ENCODE measurements at places on chromosomes 13 and 19.

GRCh38 chr13:79802389-79803085 is 321.6 kb downstream of the NDFIP2 start:
- no peak for DNase-seq

- DNase-seq = no peak
These were observed 150.7 kb downstream of the FOXO1 start for GRCh38 chr13:40515702-40516101.

DNA sequence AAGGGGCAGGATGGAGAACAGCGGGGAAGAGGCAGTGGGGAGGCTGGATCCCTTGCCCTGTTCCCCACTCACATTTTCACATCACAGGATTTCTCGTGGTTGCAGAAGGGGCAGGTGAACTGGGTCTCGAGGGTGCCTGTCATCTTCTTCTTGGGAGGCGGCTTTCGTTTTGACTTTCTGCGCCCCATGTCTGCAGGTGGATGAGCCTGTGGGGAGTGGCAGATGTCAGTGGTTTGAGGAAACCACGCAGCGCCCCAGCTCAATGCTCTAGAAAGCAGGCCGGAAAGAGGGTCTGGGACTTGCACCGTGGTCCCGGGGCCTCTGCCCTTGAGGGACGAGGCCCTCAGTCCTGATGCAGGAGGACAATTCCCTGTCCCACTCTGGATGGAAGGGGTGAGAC is 4.9 kb downstream of the ELOF1 start:
- no peak for DNase-seq

DNA sequence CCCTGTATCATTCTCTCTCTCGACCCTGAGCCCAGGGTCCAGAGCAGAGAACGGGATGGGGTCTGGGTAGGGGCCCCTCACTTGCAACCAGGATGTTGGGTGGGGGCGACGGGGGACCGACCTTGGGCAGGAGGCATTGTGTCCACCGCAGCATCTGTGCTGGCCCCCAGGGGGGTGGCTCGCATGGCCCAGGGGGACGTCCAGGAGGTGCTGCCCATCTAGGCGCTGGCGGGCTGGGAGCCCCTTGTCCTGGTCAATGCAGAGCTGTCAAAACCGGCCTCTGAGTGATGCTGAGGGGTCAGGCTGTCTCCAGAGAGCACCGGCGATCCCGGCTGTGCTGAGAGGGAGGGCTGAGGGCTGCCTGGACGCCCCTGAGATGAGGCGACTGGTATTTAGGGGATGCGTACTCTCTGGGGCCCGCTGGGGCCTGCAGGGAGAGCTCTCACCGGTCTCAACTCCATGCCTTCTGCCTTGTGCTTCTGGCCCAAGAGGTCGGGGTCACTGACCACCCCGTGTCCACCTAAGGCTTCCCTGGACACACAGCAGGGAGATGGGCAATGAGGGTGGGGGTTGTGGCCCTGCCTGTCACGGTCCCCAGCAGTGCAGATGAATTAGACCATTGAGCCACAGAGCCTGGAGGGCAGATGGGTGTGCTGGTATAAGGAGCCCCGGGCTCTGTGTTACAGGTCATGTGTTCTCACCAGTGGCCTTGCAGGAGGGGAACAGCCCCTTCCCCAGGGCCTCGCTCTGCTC is 8.6 kb downstream of the RPS9 start:
- no peak for DNase-seq

GRCh38 chr13:42119875-42120274 is 71.4 kb downstream of the DGKH start:
- no peak for DNase-seq

- no peak for DNase-seq
These were observed 1319.2 kb upstream of the SLC10A2 start for GRCh38 chr13:104385404-104385803.

- DNase-seq = no peak
These were observed 498.6 kb downstream of the EFNB2 start for GRCh38 chr13:106036870-106037269.

DNA sequence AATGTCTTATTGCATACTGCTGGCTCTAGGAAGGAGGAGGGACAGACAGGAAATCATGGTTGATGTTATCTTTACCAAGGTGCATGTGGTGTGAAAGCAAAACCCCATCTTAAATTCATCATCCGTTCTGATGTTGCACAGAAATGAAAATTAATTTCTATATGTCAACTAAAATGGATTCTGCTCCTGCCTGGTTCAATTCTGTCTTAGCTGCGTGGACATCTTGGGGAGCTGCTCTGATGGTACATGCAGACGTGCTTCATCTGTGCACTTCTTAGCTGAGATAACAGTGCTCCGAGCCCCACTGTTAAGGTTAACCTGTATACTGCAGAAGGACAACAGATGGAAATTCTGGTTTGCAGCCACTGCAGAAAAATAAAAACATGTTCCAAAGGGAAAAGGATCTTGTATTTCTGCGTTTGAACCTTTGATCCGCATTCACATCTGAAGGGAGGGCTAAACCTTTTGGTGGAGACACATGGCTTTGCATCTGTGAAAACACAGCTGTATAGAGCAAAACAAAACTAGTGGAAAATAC is 155.6 kb downstream of the TM9SF2 start:
- peak; percentile 79 for DNase-seq

- no peak for DNase-seq
These were observed 9.6 kb upstream of the TPM4 start for GRCh38 chr19:16066611-16067104.
